CD4-positive, alpha-beta memory T cell (primary cell): ENCODE measurements at places on chromosomes 1 and 21. TPM values are rescaled to one million over a fixed set of nuclear protein-coding genes. Genes with fewer than 3 reads are reported as not detected.

ESRRG gene
- not detected for total RNA-seq

CYYR1 gene
- total RNA-seq: not detected

PLA2G2D gene
- total RNA-seq: not detected

TRIM67 gene
- total RNA-seq: not detected

CASQ1 gene
- not detected for total RNA-seq

ZNF648 gene
- total RNA-seq: not detected

CR1L gene
- 0.19 TPM for total RNA-seq

EPHB2 gene
- total RNA-seq: 0.35 TPM

SNX7 gene
- 0.35 TPM for total RNA-seq

ANKRD34A gene
- 2.1 TPM for total RNA-seq

ADGRB2 gene
- total RNA-seq: 2.0 TPM

S100A16 gene
- total RNA-seq: not detected

ZBTB18 gene
- total RNA-seq: 65.3 TPM

FGR gene
- 2.9 TPM for total RNA-seq

NPPB gene
- not detected for total RNA-seq

LHX8 gene
- total RNA-seq: not detected

GREM2 gene
- total RNA-seq: 1.6 TPM

CD53 gene
- 338 TPM for total RNA-seq
